Trophoblast cell (in vitro differentiated cells and primary cell): ENCODE measurements at places on chromosomes 7 and 10.

DNA sequence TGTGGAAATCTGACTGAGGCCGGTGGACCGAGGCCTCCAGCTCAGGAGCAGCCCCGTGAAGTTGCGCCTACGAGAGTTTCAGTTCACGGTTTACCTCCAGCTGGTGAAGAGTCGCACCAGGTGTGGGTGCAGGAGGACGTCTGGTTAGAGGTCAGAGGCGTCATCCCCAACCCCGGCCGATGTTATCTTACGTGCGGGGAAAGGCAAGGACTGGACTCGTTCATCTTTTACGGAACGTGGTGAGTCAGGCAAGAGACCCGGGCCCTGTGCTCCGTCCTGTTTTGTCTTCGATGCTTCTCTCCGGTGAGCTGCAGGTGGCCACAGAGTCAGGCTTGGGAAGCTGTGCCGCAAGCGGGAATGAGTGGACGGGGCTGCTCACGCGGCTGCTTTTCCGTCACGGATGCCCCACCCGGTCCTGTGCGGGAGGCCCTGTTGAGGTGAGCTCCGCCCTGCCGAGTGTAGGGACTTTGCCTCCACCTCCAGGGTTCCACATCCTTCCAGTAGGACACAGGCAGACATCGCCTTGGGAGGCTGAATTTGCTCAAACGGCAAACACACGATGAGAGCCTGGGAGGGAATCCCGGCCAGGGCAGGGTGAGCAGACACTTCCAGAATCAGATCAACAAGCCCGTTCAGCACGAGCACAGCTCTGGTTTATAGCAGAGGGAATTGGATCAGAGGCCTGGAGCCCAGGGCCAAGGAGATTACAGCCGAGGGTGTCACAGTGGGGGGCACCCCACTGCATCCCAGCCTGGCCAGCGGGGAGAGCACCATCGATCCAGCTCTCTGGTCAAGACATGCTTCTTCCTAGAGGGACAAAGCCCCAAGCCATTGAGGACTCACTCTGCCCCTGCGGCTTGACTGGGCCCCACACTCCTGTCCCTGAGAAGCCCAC lies 50.1 kb upstream of the INPP5A start:
- no peak for DNase-seq

- DNase-seq: peak; percentile 68
Measured at GRCh38 chr7:155228894-155229293, 68.8 kb upstream of the INSIG1 start.

DNA sequence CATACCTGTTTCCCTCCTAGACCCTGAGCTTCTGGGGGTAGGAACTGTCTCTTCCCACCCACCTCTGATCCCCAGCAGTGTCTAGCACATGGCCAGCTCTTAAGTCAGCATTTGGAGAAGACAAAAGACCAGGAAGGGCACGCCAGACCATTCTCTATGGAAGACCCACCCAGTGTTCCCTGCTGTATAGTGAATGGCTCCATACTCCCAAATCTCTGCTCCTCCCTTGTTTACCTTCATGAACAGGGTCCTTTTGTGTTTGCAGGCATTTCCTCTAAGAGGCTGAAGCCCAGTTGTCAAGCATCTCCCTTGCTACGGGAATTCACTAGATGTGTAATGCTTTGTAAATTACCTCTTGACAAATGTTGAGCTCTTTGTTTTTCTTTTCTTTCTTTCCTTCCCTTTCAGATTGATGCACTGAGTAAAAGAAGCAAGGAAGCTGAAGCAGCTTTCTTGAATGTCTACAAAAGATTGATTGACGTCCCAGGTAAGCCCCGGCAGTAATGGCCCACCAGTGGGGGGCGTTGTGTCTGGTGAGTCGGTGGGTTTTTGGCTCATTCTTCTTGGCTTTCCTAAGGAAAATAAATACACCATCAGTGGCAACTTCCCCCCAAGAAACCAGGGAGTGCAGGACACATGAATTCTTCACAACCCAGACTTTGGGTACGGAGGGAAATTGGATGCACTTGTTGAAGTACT lies 216.6 kb upstream of the SH2B2 start:
- DNase-seq: no peak

GRCh38 chr10:7102084-7102483 lies 308.8 kb downstream of the SFMBT2 start:
- no peak for DNase-seq

DNA sequence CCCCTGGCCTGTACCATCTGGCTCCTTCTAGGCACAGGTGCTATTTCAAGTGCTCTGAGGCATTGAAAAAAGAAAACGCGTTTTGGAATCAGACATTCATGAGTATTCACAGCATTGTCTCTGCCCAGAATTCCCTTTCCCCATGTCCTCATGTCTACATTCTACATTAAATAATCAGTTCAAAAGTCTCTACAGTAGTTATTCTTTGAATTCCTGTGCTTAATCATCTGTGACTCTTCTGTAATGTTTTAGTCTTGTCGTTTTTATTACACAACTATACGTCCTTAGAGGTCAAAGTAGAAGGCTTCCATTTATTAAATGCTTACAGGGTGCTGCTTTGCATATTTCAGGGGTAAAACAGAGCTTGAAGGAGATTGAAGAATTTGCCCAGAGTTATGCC lies 95.7 kb downstream of the BICC1 start:
- DNase-seq: no peak

DNA sequence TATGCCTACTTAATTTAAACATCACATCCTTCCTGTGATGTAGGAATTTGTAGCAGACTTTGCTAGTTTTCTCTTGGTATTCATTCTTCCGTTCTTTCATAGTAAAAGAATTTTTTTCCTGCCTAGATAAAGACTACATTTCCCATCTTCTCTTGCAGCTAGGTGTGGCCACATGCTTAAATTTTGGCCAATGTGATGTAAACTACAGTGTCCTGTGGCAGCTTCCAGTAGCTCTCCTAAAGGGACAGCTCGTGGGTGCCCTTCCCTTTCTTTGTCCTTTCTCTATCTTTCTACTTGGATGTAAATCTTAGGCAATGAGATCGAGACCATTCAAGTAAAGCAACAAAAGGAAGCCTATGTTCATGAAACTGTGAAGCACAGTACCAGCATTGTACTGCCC lies 58.6 kb downstream of the ASAH2B start:
- no peak for DNase-seq

- no peak for DNase-seq
Measured at GRCh38 chr10:86768412-86769062, 12.1 kb downstream of the BMPR1A start.

- DNase-seq: peak; percentile 61
Measured at GRCh38 chr7:142880876-142881505, 4.6 kb downstream of the TRPV6 start.

DNA sequence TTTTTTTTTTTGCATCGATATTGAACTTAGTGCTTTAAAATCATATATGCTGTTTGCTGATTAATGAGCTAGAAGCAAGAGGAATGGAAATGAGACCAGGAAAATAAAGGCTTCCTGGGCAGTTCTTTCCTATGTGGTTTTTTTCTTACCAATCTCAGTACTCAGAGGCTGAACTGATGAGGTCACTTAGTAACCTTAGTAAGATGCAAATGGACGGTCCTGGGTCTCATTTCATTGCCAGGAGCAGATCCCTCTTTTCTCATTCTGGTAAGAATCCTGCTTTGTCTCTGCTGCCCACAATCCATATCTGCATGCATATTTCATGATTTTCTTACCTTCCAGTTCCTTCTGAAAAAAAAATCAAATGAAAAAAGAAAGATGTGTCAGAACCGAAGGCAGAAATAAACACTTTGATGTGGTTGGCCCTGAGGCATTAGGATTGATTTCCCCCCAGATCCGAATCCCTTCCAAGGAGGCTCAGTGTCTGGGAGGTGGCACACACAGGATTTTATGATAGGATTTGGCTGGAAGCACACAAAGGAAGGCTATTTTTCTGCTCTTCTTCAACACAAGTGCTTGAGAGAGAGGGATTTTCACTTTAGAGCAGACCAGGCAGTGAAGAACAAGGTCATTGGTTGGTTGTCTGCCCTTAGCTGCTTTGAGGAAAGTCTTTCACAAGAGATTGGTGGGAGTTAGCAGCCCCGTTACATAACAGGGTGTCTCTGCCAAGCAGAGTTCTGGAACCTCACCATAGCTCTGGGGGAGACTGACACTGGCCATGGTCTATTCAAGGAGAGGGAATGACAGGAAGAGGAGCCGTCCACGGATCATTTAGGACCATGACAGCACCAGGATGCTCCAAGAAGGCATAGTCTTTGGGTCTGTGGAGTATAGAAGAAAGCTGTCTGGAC lies 150.0 kb downstream of the CAMK1D start:
- no peak for DNase-seq
